ENCODE measurements at places on chromosomes 16 and 17.

DNA sequence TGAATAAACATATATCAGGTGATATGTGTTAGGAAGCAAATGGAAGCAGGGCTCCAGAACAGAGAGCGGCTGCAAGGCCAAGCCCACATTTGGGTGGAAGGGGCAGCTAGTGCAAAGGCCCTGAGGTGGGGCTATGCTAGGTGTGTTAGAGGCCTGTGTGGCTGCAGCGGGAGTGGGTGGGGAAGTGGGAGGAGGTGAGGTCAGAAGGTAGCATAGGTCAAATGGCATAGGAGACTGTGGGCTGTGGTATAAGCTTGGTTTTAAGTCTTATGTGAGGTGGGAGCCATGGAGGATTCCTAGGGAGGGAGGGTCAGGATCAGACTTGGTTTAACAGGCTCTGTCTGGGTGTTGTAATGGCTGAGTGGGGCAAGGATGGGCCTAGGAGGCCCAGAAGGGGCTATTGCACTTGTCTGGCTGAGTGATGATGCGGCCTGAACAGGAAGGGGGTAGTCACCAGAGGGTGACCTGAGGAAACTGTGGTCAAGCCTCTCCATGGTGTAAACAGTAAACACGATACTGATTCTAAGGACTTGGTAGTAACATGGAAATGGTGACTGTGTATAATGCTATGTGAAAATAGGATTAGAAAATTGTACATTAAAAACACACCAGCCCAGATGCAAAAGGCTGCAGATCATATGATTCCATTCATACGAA is 31.1 kb downstream of the RAI1 start:
- ATAC-seq: peak; percentile 87

- no peak for ATAC-seq
These were observed 116.6 kb downstream of the SHISA9 start for GRCh38 chr16:13018026-13018425.

DNA sequence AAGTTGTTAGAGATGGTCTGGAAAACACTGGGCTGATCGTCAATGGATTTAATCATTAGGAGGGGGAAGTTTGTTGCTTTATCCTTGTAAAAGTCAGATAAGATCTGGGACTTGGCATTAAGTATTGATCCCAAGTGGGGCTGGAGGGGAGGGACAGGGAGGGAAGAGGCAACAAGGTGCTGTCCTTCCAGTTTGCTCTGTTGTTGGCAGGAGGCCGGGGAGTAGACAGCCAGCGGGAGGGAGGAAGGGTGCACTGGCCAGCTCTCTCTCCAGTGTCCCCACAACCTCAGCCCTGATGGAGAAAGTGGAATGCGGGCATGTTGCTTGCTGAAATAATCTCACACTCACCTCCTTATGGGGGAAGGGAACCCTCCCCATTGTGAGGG is 210.2 kb downstream of the CCDC182 start:
- ATAC-seq: no peak

GRCh38 chr16:31467151-31467773 is 4.7 kb upstream of the TGFB1I1 start:
- peak; percentile 66 for ATAC-seq

DNA sequence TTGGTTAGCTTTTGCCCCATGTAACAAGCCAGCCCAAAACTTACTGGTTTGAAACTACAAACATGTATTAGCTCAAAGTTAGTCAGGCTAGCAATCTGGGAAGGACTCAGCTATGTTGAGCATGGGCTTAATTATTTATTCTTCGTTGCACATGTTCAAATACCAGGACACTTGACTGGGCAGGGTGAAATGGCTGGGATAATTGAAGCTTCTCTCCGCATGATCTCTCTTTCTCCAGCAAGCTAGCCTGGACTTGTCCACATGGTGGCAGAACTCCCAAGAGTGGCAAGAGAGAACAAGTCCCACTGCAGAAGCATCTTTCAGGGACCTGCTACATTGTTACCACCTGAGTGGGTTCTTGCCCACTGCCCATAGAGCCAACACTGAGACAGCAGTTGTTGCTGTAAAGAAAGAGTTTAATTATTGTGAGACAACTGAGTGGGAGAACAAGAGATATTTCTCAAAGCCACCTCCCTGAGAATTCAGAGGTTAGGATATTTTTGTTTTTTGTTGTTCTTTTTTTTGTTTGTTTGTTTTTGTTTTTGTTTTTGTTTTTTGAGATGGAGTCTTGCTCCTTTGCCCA is 16.8 kb upstream of the ATF7IP2 start:
- no peak for ATAC-seq

DNA sequence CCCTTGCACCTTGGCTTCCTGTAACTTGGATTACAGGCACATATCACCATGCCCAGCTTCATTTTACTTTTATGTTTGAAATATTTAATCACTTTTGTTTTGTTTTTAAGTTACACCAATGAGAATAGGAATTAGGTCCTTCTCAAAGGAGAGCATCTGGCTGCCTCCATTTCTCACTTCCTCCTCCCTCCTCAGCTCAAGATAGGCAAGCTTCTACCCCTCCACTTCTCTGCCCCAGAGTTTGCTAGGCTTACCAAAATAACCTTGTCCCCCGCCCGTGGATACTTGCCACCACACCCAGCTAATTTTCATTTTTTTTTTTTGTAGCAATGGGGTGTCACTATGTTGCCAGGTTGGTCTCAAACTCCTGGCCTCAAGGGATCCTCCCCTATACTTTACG is 17.9 kb downstream of the GABARAPL2 start:
- peak; percentile 87 for ATAC-seq

DNA sequence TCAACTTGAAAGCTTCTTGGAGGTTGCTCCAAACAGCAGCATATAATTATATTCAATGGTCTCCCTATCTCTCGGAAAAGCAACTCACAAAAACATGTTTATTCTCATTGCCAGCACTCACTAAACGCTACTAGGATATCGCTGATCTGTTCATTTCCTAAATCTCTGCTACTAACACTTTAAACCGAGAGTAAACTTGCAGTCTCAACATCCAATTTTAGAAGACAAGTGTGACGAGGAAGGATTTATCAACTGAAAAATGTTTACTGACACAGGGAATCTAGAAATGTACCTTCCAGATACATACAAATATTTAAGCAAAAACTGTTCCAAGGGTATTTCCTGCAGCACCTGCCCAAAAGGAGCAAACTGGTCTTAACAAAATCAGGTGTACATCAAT is 56.5 kb downstream of the YWHAE start:
- no peak for ATAC-seq

DNA sequence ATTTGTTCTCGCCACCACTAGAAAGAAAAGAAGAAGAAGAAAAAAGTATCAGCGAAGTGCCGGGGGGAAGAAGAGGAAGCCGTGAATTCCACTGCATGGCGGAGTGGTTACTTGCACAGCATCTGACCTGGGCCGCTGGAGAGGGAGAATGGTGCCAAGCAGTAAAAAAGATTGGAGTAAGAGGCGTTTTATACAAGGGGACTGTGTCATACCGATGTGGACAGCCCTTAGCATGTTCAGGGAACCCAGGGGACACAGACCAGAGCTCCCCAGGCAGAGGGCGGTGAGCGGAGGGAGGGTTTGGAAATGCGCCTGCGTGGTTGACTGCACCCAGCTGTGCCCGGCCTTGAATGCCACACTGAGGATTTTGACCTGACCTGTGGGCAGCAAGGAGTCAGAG is 52.8 kb downstream of the PLXDC1 start:
- ATAC-seq: peak; percentile 45

GRCh38 chr17:28230011-28230410 is 89.0 kb upstream of the TMEM97 start:
- ATAC-seq: no peak

GRCh38 chr16:71426069-71426879 is 15.6 kb downstream of the TLE7 start:
- peak; percentile 52 for ATAC-seq

DNA sequence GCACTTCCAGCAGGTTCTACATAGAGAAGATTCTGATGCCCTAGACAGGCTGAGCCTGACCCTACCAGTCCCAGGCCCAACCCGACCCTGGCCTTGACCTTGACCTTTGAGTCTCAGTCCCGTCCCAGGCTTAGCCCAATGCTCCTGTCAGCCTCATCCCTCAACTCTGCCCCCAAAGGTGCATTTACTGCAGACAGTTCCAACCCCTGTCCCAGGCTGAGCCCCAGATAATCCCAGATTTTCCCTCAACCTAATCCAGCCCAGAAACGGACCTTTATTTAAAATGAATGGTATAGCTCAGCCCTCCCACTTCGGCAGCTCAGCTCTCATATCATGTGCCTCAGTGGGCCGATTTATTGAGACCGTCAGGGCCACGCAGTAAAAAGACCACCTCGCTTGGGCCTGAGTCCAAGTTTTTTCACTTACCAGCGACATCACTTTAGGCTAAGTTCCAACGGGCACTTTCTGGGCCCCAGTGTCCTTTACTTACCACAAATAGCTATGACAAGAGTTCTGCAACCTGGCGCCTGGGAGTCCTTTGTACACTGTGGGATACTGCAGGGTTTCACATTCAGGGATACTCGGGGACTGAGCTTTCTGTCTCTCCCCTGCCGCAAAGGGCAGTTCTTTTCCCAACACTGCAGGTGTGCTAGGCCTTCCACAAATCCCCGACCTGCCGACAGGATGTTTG is 89.5 kb downstream of the WSCD1 start:
- no peak for ATAC-seq

- peak; percentile 35 for ATAC-seq
These were observed 9.7 kb upstream of the ITGB3 start for GRCh38 chr17:47243737-47244598.

GRCh38 chr17:59337741-59338299 is 6.4 kb downstream of the YPEL2 start:
- ATAC-seq: no peak

DNA sequence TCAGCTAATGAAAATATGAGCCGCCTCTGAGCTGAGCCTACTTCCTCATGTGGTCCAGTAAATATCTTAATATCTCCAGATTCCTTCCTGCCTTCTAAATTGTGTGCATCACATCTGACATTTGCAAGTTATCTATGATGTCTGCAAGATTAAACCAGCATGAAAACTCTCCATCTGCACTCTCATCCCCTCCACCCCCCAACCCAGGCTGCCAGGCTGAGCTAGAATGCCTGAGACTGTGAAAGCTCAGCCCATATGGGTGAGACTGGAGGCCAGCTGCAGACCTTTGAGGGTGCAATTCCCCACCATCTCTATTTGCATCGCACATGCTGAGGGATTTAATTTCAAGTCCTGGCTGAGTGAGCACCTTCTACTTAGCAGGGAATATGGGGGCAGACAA is 82.8 kb downstream of the ASIC2 start:
- no peak for ATAC-seq

DNA sequence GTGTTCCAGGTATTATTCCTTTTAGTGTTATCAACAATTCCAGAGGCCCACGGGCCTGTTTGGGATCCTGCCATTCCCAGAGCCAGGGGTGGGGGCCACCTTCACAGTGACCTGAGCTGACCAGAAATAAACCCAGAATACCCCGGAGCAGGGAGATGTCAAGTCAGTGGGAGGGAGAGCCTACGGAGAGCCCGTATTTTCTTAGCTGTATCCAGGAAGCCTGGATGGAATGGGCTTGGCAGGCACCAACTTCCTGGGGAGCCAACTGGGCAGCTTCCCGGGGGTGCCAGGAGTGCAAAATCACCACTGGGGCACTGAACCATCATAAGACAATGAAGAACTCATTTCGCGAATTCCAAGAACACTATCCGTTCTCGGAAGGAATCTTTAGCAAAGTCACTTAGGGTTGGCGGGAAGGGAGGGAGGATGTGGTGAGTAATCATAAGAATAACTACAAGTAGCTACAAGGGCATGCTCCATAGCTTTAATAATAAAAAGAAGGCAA is 13.2 kb upstream of the MRTFB start:
- ATAC-seq: no peak

GRCh38 chr17:29151567-29151966 is 28.6 kb downstream of the MYO18A start:
- ATAC-seq: no peak

GRCh38 chr17:28970879-28971278 is 19.6 kb upstream of the PHF12 start:
- no peak for ATAC-seq

GRCh38 chr17:42474276-42474675 is 15.6 kb downstream of the ATP6V0A1 start:
- ATAC-seq: no peak

GRCh38 chr16:85446951-85447692 is 166.0 kb upstream of the GSE1 start:
- peak; percentile 85 for ATAC-seq

DNA sequence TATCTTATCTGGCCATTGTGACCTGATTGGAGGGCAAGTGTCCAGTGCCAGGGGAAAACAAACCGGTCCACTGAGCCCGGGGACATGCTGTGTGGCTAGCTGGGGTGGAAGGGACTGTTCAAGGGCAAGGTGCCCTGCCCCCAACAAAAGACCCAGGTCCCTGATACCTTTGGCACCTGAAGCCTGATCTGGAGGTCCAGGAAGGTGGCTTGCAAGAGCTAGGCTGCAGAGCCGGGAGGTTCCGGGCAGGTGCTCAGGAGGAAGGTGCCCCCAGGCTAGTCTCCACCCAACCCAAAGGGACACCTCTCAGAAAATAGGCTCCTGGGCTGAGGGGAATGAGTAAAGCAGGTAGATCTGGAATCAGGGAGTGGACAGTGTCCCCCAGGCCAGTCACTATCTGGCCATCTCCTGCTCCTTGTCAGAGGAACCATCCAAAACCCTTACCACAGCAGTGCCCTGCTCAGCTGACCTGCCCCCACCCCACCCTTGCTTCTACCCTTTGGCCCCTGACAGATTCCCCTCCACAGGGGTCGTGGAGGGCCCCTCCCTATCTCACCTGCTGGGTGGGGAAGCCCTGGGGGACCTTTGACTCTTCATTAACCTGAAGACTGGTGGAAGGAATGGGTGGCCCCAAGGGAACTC is 6.2 kb downstream of the NAT9 start:
- peak; percentile 10 for ATAC-seq

GRCh38 chr16:85360323-85361277 is 248.3 kb upstream of the CIBAR2 start:
- ATAC-seq: no peak
